BJ (cell line): ENCODE measurements at places on chromosomes 5 and 9.

DNA sequence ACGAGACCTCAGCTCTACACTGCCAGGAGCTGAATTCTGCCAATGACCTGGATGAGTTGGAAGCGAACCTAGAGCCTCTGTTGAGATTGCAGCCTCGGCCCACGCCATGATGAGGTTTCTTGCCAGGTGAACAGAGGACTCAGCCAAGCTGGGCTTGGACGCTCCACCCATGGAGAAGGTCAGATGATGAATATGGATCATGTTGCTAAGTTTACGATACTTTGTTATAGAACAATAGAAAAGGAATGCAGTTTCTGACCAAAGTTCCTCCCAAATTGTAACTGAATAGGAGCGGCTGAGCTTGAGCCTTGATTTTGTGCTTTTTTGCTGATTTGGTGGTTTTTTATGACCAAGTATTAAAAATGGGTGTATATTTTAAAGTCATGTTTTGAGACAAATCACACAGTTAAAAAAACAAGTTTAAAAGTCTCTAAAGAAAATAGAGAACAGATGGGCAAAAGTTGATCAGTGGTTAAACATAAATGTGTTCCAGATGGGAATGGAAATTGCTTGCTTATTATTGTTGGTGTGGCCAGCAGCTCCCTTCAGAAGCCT lies 32.9 kb downstream of the ROPN1L start:
- DNase-seq = peak; percentile 84

DNA sequence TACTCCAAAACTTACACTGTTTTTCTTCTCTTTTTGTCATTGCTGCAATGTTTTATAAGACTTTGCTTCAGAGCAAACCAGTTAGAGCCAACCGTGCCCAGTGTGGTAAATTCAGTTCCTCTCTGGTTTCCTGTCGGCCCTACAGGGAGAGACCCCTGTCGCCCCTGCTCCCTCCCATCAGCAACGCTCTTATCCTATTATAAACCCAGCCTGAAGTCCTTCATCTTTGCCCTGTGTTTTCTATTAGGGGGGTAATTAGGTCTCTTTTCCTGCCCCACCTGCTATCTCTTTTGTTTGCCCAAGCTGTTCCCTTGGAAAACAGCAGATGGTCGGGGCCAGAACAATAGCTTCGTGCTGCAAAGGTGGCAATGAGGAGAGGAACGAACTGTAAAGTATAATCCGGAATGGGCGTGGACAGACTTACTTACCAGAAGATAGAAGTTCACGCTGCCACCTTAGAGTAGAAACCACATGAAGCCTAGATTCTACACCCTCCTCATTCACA lies 21.4 kb upstream of the OTULINL start:
- no peak for DNase-seq

- DNase-seq = no peak
Measured at GRCh38 chr9:7094576-7094975, 336.8 kb downstream of the KDM4C start.

- no peak for DNase-seq
Measured at GRCh38 chr5:168020542-168021294, 270.7 kb upstream of the WWC1 start.

GRCh38 chr9:90307167-90307833 lies 335.3 kb downstream of the DIRAS2 start:
- DNase-seq = no peak
